Putamen (tissue), 1 donor: ENCODE measurements at places on chromosomes 2 and 18.

- DNase-seq, result peak; percentile 5
Observed at GRCh38 chr2:1641523-1641922, 102.8 kb downstream of the PXDN start.

DNA sequence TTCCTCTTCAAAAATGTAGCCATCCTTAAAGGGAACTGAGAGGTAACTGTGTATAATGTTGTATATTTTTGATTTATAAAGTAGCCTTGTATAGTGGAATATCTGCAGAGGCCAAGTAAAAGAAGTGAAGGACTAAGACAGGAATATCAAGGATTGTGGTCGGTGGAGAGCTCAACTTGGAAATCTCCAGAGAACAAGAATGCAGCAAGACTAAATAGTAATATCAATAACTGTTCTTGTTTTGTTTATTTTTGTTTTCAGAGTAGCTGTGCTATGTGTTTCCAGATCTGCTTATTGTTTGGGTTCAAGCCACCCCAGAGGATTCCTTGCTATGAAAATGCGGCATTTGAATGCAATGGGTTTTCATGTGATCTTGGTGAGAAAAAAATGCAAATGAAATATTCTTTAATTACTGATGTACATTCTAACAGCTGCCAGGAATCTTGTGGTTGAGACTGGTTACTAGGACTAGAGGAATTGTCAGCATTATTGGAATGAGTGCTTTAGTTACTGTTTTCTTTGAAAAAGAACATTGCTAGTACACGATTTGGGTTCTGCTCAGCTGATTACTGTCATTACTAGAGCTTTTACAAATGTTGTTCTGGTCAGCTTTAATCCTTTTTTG lies 25.0 kb downstream of the FASTKD2 start:
- no peak for DNase-seq

DNA sequence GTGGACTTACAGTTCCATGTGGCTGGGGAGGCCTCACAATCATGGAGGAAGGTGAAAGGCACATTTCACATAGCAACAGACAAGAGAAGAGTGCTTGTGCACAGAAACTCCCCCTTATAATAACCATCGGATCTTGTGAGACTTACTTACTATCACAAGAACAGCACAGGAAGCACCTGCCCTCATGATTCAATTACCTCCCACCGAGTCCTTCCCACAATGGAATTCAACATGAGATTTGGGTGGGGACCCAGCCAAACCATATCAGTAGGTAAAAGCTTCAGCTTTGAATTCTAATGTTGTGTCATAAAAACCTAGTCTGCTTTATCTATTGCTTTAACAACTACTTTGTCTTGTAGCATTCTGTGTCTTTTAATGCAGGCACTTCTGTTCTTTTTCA lies 140.4 kb upstream of the PIK3C3 start:
- DNase-seq, result no peak

- no peak for DNase-seq
Observed at GRCh38 chr2:67479261-67479660, 82.1 kb downstream of the ETAA1 start.

- no peak for DNase-seq
Observed at GRCh38 chr18:8996771-8997432, 105.6 kb upstream of the NDUFV2 start.

DNA sequence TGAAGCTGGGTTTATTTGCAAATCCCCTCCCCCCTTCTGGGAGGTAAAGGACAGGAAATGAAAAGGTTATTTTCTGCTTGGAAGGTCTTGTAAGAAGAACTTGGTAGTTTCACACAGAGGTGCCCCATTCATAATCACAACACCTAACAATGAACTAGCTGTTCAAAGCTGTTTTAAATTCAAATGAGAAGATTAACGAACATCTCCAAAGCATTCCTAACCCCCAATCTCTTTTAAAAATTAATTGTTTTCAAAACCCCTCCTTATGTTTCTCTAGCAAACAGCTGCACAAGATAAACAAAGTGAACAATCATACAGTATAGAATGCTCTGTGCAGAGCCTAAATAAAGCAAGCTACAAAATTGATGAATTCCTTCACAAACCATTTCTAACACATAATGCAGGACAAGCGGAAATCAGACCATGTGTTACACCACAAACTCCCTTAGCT lies 271.4 kb downstream of the SATB2 start:
- no peak for DNase-seq

DNA sequence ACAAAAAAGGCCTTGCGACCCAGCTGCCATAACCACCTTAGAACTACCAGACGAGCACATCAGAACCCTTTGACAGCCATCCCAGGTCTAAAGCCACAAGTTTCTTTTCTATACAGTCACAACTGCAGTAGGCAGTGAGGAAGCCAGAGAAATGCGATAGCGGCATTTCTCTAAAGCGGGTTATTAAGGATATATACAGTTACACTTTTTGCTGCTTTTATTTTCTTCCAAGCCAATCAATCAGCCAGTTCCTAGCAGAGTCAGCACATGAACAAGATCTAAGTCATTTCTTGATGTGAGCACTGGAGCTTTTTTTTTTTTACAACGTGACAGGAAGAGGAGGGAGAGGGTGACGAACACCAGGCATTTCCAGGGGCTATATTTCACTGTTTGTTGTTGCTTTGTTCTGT lies 48.8 kb downstream of the FEZ2 start:
- DNase-seq, result no peak

DNA sequence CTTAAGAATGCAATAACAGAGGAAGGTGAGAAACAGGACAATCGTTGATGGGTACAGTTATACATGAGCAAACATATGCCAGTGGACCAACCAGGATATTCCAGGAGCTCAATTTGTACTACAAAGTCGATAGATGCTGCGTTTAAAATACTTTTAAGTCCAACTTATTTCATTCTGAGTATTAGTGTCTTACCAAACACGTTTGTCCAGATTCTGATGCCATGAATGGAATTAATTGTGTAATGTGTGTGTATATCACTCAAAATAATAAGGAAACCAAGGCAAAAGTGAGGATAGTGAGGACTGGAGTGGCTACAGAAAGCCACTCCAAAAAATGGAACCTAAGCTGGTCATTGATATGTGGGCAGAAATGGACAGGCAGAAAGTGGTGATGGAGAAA lies 332.6 kb downstream of the RIT2 start:
- no peak for DNase-seq

GRCh38 chr18:45828917-45829811 lies 3.7 kb downstream of the SIGLEC15 start:
- no peak for DNase-seq

DNA sequence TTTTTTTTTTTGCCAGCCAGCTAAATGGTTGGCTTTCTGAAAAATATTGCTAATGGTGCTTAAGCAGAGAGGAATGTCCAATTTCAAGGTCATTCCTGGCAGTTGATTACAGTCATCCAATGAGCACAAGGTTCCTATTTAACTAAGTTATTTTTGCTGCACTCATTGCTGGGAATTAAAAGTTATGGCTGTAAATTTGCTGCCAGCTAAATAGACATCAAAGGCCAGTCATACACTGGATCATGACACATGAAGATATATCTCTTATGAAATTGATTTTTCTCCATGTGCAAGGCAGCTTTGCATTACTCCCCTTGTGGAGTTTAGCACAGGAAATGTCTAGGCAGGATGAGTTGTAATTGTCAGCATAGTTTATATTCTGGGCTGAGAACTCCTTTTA lies 1898.4 kb upstream of the CELF4 start:
- DNase-seq, result no peak

DNA sequence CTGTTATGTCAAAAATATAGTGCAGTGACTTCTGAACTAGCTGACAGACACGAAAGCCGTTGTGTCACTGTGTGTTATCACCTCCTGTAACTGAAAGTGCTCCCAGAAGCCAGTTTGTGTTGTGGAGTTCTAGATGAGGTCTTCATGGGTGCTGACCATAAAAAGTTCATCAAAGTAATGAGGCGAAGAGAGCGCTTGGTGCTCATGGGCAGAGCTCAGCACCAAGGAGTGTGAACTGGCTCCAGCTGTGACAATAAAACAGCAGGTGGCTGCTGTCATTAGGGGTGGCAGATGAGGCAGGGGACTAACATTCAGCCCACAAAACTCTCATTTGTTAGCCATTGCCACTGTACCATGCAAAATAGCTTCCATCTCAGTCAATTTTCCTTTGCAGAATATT lies 151.1 kb downstream of the ZNF407 start:
- DNase-seq, result no peak

- DNase-seq, result no peak
Observed at GRCh38 chr2:136234261-136234660, 116.3 kb upstream of the CXCR4 start.

DNA sequence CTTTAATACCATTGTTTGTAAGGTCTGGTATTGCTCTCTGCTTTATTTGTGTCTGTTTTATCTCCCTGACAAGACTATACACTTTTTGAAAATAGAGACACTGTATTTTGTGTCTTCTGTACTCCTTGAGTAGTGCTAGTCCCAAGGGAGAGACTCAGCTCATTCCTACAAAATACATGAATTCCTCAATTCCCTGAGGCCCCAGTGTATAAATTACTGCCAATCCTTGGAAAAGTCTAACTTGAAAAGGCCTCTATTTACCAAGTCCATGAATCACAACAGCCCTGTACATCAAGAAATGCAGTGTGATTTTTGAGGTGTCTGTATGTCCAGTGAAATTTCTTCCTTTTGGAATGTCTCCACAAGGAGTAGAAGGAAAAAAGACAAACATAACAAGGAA lies 34.9 kb upstream of the NEDD4L start:
- DNase-seq, result no peak

DNA sequence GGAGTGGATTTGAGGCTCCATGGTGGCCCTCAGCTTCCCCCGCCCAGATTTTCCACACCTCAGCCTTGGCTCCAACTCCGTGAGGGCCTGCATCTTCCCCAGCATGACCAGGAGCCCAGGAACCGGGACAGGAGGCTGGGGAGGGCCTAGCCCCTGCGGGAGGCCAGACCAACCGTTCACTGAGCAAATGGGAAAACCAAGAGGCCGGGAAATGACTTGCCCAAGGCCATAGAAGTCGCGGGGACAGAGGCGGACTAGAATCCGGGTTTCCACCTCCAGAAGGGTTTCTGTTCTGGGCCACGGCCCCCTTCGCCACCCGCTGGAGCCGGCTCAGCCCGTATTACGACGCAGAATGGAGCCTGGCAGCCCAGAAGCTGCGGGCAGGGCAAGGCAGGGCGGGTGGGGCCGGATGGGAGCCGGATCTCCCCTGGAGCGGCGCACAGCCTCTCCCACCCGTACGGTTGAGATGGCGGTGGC lies 7.9 kb upstream of the CRYBA2 start:
- no peak for DNase-seq

- no peak for DNase-seq
Observed at GRCh38 chr18:37199741-37200140, 365.9 kb downstream of the CELF4 start.
